ENCODE measurements at places on chromosomes 3 and 15.

- DNase-seq: no peak
These were observed 97.1 kb downstream of the MINAR1 start for GRCh38 chr15:79529157-79529785.

DNA sequence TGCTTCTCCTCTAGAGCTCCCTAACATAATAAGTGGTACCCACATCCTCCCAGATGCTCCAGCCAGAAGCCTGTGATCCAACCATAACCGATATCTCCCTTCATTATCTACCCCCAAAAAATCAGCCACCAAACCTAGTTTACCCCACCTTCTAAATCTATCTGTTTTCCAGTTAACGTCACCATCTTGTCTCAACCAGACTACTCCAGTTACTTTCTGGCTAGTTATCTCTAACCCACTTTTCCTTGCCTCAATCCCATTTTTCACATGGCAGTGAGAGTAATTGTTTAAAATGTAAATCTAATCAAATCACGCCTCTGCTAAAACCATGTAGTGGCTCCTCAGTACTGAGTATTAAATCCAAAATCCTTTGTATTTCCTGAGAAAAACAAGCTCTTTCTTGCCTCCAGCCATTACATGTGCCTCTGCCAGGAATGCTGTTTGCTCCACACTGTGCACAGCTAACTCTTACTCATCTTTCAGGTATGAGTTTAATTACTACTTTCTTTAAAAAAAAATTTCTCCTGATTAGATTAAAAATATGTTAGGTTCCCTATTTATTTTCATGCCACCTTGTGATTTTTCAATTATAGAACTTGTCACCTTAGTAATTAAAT lies 15.4 kb downstream of the CCDC54 start:
- no peak for DNase-seq

DNA sequence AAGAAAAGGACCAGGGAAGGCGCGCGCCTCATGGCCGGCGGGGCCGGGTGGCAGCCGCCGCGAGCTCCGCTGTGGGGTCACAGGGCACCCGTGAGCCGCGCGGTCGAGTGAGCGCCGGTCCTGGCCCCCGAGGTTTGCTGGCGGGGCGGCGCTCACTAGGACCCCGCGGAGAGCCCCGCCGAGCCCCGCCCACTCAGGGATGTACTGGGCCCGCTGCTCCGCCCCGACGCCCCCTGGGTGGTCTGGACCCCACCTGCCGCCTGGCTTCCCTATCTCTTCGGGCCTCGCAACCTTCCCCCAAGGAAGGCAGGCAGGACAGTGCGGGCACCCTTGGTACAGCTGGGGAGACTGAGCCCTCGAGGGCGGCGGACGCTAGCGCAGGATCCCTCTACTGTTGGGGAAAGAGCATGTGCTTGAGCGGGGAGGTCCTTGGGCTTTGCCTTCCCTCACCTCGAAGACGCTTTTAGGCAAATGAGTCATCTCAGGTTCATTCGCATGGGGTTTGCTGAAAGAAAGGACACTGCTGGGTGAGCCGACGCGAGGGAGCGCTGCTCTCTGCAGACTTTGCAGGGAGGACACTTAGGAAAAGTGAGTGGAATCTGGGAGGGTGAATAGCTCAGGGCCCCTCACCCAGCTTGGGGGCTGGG lies at the start of gene CHRNB4:
CHRNB4 (minus strand) TSS at position 109 of the 647 bp plus-strand sequence; CDS start at position 32, 77 bp downstream.
- DNase-seq: peak; percentile 56

- DNase-seq: no peak
These were observed 124.6 kb upstream of the ARHGEF3 start for GRCh38 chr3:56926243-56926946.

DNA sequence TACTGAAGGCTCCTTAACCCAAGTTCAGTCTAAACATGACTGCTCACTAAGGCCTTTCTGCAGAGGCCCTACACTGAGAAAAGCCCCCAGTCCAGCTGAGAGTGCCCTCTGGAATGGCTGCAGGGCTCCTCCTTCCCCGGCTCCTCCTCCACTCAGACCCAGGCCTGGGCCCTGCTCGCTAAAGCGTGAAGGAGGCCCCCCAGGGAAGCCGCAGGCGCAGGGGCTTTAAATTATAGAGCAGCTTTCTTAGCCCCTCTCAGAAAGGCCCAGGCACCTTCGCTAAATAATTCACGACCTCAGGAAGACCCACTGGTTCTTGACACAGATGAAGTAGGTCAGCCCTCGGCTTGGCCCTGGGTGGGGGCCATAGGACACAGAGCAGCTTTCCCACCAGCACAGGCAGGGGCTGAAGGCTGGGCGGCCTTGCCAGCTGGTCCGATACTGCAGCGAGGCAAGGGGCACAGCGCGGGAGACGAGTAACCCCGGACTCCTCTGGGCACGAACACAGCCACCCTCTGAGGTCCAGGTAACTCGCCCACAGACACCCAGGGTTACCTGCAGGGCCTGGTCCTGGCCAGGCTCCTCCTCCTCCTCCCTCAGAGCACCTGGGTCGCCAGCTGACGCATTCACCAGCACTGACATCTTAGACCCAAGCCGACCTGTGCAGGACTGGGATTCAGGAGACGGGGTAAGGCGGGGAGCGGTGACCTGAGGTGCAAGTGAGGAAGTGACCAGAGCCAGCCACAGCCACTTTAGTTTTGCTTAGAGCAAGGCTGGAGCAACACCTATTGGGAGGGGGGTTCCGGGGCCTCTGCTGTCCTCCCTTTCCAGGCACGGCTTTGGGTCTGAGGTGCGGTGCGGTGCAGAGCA lies 36.9 kb downstream of the RBPMS2 start:
- no peak for DNase-seq

- no peak for DNase-seq
These were observed 175.2 kb downstream of the ARPP21 start for GRCh38 chr3:35814531-35814930.

- DNase-seq: no peak
These were observed 7.9 kb upstream of the BCL2A1 start for GRCh38 chr15:79978655-79979514.

DNA sequence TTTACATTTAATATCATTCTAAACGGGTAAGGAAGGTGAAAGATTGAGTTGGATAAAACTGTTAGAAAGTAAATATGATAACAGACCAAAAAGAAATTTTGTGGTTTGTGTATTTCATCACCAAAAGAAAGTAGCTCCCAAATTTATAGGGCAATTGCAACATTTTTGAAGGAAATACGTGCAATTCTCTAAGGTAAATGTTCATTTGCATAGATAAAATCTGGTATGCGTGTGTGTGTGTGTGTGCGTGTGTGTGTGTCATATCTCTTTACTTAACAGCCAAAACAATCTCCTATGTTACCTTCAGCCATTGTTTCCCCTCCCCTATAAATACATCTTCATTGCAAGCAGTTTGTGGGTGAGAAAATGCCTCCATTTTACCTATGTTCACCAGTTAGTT lies 208.4 kb downstream of the TNIK start:
- DNase-seq: no peak

DNA sequence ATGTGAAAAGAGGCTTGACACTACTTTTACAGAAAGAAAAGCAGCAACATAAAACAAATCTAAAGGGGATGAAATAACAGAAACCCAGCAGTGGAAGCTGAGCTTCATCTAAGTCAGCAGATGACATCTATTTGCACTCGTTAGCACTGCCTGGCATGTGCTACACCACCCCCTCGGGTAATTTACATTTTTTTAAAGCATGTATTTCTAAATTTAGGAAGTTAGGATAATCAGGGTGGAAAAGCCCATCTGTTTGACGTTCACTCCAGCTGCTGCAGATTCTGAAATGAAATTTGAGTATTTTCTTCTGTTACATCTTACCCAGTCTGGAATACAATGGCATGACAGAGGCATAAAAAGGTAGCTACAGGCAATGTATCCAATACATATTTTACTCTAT lies 20.7 kb downstream of the IGSF11 start:
- no peak for DNase-seq

DNA sequence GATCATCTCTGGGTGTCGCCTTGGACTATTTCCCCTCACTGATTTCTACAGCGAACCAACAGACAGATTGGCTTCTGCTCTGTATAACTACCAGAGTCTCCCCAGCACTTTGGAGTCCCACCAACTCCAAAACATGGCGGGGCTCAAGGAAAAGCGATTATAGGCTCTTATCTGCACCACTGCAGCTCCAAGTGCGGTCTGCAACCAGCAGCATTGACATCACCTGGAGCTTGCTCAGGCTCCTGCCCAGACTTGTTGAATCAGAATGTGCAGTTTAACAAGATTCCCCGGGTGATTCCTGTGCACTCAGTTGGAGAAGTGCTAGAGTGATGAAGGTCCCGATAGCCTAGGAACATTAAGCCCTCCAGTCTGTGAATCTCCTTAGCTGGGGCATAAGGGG lies 9.0 kb downstream of the CCK start:
- no peak for DNase-seq

- no peak for DNase-seq
These were observed 2.0 kb downstream of the RAB7A start for GRCh38 chr3:128727996-128728395.

- no peak for DNase-seq
These were observed 1055.8 kb upstream of the CADM2 start for GRCh38 chr3:83902787-83903533.

GRCh38 chr3:48429960-48430707 lies at the start of gene PLXNB1:
PLXNB1 (minus strand) TSS chr3:48430086; CDS start chr3:48424611, 5,475 bp downstream.
- peak; percentile 63 for DNase-seq
